CD8-positive, alpha-beta memory T cell (primary cell): ENCODE measurements at places on chromosomes 7 and 10. TPM values are rescaled to one million over a fixed set of nuclear protein-coding genes. Genes with fewer than 3 reads are reported as not detected.

DNA sequence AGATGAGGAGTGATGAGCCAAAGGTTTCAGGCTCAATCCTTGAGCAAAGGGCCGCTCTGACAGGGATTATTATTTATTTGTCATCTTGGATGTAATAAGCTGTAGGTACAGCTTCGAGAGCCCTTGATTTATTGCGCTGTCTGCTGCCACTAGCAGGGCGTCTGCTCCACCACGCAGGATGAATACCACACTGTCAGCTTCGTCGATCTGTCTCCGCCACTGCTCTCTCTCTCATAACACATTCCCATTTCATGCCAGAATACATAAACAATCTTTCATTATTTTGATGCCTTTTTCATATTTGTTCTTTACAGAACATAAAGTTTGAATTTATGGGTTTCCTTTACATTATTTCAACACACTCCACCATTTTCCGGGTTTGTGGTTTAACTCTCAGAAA, 276.6 kb downstream of the LRMDA start:
- DNase-seq: no peak

- no peak for DNase-seq
Measured at GRCh38 chr10:37478381-37478780, 353.0 kb downstream of the ANKRD30A start.

Gene C7orf57
- total RNA-seq: 0.92 TPM

Gene NYAP1
- 0.18 TPM for total RNA-seq

- no peak for DNase-seq
Measured at GRCh38 chr10:11135709-11136108, 118.0 kb downstream of the CELF2 start.

Gene VAX1
- not detected for total RNA-seq

DNA sequence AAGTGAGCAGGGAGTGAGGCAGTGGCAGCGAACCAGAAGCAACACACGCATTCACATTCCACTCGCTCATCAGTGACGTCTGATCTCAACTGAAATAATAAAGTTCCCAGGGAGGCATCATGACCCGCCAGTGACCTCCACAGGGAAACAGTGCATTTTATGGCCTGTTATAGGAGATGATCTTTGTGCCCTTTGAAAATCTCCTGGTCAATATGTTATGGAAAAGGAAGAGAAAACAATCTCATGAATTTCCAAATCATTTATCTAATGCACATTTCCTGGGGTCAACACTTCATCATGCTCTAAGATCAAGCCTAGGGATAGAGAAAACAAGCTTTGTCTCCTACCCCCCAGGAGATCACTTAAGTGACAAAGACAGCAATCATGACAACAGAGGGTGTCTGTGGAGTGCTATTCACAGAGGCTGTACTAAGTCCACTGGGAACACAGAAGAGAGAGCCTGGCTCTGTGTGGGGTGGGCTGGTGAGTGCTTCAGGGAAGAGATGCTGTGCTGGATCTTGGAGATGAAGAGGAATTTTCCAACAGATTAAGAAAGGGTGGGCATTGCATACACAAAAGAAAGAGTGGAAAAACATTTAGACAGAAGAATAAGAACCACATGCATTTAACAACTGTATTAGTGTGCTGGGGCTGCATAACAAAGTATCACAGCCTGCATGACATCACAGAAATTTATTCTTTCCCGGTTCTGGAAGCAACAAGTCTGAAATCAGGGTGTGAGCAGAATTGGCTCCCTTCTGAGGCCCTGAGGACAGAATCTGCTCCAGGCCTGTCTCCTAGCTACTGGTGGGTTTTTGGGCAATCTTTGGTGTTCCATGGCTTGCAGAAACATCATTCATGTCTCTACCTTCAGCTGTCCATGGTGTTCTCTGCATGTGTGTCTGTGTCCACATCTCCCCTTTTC, 613.9 kb upstream of the IGFBP3 start:
- DNase-seq: no peak
